ENCODE measurements at places on chromosomes 11 and 22.

DNA sequence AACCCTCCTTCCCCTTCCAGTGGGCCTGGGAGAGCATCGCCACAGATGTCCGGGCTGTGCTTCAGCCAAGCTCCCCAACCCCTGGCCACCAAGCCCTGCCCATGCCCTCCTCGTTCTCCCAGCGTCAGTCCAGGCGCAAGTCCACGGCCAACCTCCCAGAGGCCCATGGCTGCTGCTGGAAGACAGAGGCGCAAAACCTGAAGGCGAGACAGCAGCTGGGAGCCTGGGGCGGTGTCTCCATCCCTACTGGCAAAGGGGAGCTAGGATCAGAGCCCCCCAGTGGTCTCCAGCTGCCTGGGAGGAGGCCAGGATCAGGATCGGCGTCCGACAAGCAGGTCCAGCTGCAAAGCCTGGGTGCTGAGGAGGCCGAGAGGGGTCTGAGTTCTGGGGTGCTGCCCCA is 1.9 kb downstream of the TSGA10IP start:
- DNase-seq, result no peak

GRCh38 chr22:26579331-26579886 is 10.5 kb downstream of the TPST2 start:
- no peak for DNase-seq

- DNase-seq, result no peak
Observed at GRCh38 chr11:13834463-13834862, 128.1 kb upstream of the SPON1 start.

GRCh38 chr11:13278609-13279486 is 1.3 kb downstream of the BMAL1 start:
- no peak for DNase-seq

- no peak for DNase-seq
Observed at GRCh38 chr11:88051396-88051795, 123.8 kb downstream of the RAB38 start.

- DNase-seq, result no peak
Observed at GRCh38 chr11:32154275-32154674, 63.4 kb downstream of the RCN1 start.

DNA sequence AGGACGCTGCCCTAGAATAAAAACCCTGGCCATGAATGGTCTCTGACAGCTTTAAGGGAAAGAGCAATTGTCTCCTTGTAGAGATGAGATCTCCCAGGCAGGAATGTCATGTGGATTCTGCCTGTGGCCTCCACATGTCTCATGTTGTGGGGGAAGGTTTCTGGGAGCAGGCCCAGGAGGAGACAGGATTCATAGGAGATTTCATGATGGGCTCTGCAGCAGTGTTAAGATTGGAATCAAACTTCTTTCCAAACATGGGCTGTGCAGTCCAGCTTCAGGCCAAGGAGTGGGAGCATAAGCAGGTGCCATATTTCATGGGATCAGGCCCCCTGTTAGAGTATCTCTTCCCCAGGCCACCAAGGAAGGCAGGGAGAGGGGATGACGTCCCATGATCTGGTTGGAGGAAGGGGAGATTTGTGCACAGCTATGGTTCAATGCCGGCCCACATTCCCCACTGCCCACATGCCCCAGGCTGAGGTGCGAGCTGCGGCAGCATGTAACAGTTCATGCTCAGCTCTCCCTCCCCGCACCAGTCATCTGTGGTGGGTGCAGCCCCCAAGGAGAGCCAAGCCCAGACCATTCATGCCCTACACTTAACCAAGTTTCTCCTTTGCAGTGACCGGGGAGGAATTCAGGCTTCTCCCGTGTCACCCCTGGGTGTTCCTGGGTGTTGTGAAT is 42.5 kb downstream of the LMO1 start:
- DNase-seq, result no peak

- DNase-seq, result no peak
Observed at GRCh38 chr22:38012604-38013072, 28.3 kb upstream of the SOX10 start.

GRCh38 chr11:108112057-108112456 is 9.3 kb upstream of the ACAT1 start:
- DNase-seq, result peak; percentile 33

GRCh38 chr11:102767800-102768199 is 12.6 kb downstream of the MMP10 start:
- DNase-seq, result no peak

DNA sequence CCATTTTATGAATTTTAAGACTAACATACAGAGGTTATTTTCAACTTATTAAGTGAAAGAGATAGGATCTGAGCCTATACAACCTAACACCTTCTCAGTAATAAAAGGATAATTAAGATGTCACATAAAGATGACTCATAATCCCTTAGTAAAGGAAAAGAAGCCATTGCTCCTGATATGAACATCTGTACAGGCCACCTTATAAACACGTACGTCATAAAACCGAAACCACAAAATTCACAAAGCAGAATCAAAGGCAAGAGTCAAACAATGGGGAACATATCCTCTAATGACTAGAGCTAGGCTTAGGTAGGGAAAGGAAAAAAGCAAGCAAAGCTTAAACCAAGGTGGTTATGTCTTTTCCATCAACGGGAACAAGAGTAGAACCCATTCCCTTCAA is 103.5 kb downstream of the KCNA4 start:
- DNase-seq, result no peak

DNA sequence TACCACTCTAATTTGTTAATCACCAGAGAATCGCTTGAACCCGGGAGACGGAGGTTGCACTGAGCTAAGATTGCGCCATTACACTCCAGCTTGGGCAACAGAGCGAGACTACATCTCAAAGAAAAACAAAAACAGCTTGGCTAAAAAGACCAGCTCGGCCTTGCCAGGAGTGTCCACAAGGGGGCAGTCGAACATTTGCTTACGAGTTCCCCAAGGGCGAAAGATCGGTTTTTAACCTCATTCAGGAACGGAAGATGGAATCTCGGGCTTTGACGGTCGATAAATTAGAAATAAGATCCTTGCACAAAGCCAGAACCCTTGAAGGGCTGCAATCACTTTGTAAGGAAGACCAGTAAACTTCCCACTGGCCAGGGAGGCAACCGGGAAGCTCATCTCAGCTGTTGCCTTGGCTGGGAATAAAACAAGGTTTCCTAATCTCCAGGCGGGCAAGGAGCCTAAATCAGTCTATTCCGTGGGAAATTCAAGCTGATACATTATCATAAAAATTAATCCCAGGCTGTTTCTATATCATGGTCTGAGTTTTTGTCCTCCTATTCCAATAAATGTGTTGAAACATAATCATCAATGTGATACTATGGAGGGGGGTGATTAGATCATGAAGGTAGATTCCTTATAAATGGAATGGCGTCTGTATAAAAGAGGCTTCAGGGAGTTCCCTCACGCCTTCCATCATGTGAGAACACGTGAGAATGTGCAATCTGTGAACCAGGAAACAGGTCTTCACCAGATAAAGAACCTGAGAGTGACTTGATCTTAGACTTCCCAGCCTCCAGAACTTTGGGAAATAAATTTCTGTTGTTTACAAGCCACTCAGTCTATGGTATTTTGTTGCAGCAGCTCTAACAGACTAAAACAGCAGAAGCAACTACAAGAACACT is 14.9 kb upstream of the SLC29A2 start:
- DNase-seq, result peak; percentile 30

DNA sequence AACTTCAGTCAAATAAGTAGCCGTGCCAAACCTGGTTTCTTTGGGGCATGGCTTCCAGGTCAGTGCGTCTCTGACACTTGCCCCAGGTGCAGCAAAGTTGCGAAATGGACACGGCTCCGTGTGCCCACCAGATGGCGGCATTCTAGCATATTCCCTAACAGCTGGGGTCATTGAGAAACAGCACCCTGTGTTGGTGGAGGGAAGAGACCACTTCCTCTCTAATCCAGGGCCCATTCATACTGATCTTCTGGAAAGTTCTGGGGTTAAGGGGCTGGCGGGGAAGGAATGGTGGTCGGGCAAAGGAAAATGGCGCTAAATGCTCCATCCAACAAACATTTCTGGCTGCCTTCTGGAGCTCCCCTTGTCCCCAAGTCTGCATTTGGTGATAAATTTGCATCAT is 141.2 kb upstream of the TIMP3 start:
- DNase-seq, result no peak

- no peak for DNase-seq
Observed at GRCh38 chr11:125404157-125404810, 91.8 kb downstream of the FEZ1 start.

GRCh38 chr11:35763765-35764164 is 101.2 kb downstream of the TRIM44 start:
- DNase-seq, result no peak

DNA sequence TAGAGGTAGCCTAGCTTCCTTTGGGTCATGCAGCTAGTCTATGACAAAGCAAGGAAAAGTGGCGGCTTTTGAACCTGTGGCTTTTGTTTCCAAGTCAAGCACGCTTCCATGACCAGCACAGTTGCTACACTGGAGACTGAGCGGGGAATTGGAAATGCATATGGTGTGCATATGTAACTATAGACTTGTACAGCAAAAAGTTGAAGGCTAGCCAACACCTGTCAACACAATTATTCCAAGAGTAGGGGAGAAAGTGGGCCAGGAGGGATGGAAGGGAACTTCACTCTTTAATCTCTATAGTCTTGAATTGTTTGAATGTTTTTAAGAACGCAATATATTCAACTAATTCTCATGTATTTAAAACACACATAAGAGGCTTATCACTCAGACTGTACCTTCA is 218.5 kb upstream of the CADM1 start:
- DNase-seq, result no peak

DNA sequence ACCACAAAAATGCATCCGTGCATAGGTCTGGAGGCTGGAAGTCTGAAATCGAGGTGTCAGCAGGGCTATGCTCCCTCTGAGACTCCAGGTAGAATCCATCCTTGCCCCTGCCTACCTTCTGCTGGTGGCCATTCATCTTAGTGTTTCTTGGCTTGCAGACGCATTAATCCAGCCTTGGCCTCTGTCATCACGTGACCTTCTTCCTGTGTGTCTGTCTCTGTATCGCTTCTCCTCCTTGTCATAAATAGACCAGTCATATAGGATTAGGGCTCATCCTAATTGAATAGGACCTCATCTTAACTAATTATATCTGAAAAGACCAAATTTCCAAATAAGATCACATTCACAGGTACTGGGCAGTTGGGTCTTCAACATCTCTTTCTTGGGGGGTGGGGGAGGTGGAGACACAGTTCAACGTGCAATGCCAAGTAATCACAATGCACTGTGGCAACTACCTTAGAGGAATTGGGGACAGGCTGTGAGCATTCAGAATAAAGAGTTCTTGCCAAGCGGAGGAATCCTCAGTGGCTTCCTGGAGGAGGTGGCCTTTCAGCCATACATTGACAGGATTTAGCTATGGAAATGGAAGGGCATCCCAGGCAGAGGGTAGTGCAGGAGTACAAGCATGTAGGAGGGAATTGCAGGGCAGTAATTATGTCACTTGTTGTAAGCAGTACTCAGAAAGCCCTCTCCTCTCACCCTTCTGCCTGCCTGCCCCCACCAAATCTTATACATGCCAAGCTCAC is 96.2 kb upstream of the SYT13 start:
- no peak for DNase-seq

DNA sequence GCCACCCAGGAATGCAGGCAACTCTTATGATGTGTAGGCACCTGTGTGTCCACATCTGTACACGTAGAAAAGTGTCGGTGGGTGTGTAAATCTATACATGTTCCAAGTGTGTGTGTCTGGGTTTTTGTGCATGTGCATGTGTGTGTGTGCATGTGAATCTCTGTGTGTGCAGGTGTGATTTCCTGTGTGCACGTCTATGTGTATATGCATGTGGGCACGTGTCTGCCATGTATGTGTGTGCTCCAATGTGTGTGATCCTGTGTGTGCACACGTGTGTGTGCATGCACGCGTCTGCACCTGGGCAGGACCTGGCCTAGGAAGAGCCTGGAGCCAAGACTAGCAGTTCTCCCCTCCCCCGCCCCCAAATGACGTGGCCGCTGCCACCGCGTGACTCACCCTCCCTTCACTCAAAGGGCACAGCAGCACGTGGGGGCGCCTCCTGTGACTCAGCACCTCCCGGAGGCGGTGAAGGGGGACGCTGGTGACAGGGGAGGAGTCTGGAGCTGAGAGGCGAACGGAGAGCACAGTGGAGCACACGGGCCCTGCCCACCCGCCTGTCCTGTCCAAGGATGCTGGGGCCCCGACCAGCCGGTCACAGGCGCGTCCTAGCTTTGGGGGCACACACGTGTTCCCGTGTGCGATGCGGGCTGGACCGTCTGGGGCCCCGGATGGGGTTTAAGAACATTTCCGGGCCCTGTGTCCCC is 10.1 kb downstream of the PIM3 start:
- no peak for DNase-seq

GRCh38 chr11:57131080-57131790 is 50.5 kb upstream of the LRRC55 start:
- no peak for DNase-seq

- no peak for DNase-seq
Observed at GRCh38 chr11:7894251-7894650, 36.8 kb downstream of the OR10A6 start.

DNA sequence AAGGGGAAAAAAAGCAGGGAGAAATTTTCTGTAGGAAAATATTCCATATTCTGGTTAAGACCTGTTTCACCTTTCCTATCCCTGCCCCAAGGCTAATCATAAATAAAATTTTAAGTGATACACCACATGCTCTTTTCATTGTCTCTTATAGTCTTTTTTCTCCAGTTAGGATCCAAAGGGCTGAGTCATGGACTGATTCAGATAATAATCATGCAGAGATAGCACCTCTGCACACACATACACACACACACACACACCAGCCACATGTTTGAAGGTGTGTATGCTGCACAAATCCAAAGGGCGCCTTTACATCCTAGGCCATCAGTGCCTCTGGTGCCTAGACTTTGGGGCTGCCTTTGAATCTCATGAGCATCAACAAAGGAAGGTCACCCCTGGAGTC is 35.5 kb upstream of the CWF19L2 start:
- DNase-seq, result no peak

DNA sequence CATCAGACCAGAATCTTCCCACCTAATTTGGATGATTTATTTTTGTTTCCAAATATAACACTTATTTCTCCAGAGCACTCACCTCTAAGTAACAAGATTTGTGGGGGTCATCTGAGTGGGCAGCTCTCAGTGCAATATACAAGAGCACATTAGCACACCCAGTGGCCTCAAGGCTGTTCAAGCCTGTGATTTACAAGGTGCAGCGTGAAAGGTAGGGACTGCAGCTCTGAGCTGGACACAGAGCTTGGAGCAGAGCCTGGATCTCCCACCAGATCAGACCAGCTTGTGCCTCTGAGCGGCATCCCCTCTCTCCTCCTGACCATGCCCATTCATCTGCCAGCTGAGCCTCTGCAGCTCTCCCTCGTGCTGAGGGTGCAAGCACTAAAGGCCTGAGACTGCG is 323.3 kb upstream of the ZC3H12C start:
- no peak for DNase-seq

DNA sequence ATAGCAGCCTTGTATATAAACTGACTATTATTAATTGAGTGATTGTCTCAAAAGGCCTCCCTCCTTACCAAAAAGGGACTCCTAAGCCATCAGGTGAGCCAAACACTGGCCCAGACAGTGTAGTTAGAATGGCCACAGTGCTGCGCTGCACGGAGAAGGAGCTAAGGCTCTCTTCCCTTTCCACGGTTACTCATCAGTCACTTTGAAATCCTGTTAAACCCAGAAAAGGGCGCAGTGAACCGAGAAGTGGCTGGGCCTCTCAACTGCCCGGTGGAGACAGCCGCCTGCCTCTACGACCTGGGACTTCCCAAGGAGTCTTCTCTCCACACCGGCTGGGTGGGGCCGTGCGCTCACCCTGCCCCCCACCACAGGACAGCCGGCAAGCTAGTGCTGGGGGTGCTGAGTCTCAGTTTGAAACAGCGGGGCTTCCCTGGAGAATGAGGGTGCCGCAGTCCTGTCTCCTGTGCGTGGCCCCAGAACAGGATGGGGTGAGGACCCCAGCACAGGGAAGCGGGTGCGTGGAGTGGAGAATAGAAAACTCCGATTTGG is 1.3 kb downstream of the MYH9 start:
- no peak for DNase-seq

GRCh38 chr22:47775686-47776085 is 1013.2 kb downstream of the TBC1D22A start:
- no peak for DNase-seq

All from NCI-H510A (cell line).